Muscle of back (tissue), 13 donors: ENCODE measurements at places on chromosomes 7 and 10.

GRCh38 chr7:133234961-133235875, 17.7 kb upstream of the EXOC4 start:
- peak; percentile 22 for DNase-seq

DNA sequence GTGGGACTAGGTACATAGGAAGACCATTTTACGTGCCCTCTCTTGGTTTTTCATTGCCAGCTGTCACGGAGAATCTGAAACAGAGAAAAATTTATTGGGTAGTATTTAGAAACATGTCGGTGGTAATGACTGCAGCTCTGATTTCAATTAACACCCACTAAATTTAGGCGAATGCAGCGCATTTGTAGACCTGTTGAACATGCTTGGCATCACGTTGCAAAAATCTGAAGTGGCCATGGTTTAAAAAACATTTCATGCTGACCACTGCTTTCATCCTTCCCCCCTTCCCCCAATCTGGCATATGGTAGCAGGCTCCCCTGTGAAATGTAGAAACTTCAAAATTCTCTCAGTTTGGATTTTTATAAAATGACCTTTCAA, 34.0 kb downstream of the LRMDA start:
- DNase-seq = no peak

DNA sequence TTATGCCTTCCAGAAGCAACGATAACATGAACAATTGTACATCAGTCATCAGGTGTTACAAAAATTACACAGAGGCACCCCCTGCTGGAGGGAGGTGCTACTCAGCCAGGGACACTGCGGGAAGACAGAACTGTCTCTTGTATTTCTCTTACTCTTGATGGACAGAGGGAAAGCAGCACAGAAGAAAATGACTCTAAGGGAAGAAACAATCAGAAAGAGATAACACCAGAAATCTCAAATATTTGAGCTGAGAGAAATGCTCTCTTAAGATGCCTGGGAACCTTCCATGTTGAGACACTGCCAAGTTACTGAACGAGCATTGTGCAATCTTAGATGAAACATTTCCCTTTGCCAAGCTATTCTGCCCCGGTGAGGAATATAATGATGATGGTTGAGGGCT, 227.6 kb upstream of the NPSR1 start:
- DNase-seq = peak; percentile 22

DNA sequence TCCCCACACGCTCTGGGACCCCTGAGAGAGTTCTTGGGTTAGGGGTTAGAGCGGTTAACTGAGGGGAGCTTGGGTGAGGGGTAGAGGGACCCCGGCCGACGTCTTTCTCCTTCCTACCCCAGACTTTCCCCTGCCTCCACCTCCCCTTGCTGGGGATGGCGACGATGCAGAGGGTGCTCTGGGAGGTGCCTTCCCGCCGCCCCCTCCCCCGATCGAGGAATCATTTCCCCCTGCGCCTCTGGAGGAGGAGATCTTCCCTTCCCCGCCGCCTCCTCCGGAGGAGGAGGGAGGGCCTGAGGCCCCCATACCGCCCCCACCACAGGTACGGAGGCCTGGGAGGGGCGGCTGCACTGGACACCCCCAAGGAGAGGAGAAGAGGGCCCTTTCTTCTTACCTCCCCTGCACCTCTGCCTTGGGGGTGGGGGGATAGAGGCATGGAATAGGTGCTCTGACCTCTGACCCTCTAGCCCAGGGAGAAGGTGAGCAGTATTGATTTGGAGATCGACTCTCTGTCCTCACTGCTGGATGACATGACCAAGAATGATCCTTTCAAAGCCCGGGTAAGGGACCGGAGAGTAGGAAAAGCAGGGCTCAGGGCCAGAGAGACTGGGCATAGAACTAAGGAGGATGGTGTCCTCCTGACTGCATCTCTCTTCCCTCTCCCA, 1.1 kb downstream of the ZYX start:
- DNase-seq = no peak

GRCh38 chr7:22723181-22723601, 3.8 kb upstream of the IL6 start:
- peak; percentile 44 for DNase-seq

- no peak for DNase-seq
Observed at GRCh38 chr7:31892099-31892829, 177.9 kb downstream of the PDE1C start.

DNA sequence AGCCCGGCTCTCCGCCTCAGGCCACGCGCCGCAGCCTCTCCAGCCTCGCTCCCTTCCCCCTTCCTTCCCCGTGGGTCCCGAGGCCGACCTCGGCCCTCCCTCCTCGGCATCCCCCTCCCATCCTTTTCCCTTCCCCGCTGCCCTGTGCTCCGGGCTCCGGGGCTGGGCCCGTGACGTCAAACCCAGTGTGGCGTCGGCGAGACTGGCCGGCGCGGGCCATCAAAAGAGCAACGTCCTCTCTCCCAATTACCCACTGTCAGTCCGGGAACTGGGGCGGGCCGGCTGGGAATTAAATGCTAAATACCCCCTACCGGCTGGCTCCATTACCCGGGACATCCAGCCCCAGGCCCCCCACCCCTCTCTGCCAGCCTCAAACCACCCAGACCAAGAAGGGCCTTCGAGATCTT, 2.6 kb upstream of the GATA3 start:
- DNase-seq = no peak

GRCh38 chr10:96334616-96335526, 23.9 kb downstream of the OPALIN start:
- peak; percentile 9 for DNase-seq

DNA sequence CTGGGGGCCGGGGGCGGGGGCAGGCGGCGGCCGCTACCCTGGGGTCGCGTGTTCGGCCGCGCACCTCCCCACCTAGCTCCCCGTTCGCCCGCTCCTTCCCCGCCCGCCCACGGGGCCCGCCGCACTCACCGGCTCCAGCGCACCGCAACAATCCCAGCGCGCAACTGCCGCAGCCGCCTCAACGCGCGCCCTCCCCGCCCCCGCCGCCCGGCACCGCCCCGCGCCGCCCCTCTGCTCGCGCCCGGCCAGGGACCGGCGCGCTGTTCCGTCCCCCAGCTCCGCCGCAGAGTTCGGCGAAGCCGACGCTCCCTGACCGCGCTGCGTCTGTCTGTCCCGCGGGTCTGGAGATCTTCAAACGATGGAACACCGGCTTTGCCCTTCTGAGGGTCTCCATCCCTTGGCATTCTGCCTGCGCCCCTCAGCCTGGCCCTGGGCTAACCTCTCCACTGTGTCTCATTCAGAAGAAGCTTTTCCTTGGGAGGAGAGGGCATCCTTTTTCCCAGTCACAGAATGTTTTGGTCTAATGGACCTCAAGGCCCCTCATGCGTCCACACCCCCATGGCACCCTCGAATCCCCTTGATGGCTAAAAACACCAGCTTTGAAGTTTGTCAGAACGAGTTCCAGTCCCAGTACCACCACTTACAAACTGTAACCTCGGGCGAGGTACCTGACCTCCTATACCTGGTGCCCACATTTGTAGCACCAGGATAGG, at the start of gene NT5C2:
Gene NT5C2 (minus strand): TSS at position 166 of the 713 bp plus-strand sequence. CDS start 18,314 bp downstream, outside the sequence.
- DNase-seq = peak; percentile 88

- no peak for DNase-seq
Observed at GRCh38 chr10:97069576-97070362, 116.0 kb downstream of the SLIT1 start.

DNA sequence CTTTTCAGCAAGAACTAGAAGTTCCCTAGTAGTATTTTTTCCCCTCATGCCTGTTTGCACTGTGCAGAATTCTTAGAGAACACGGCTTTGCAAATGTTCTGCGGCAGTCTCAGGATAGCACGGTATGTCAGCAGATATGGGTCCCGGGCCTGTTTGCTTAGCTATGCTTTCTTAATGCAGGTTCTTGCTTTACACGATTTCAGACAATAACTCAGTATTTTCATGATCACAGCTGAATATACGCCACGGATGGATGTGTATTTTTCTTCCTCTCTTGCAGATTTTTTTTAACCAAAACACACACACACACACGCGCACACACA, 137.3 kb downstream of the HECW1 start:
- no peak for DNase-seq

GRCh38 chr10:2294739-2295138, 557.4 kb upstream of the ADARB2 start:
- no peak for DNase-seq

DNA sequence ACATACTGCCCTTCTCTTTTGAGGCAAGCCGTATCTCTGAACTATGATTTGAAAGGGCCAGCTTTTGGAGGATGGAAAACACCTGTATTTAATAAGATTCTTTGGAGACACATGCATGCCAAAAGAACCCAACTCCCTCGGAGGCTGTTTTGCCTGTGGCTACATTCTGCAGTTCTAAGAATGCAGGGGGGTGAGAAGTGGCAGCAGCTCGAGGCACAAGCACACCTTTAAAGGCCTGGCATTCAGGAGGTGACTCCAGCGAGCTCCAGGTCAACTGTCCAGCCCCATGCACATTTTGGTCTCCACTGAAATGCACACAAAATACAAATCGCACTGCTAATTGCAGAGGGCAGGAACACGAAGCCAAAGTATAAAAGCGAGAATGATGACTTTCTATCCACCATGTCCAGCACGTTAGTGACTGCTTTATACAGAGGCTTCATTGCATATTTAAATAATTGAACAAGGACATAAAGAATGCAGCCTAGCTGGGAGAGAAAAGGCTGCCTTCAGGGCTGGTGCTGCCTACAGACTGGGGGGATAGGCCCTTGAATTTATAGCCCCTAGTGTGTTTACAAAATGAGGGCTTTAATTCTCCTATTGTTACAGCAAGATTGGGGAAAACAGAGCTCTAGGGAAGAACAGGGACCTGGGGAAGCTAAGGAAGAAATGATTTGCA, 359.3 kb downstream of the PLXNA4 start:
- DNase-seq = no peak
